NCI-H2081 treated with DMSO at 0.1 percent for 48 hours (cell line): ENCODE measurements at places on chromosomes 12 and 14.

GRCh38 chr14:97311411-97311810, 514.2 kb downstream of the VRK1 start:
- DNase-seq, result no peak

- no peak for DNase-seq
Measured at GRCh38 chr12:6489449-6489848, 3.6 kb downstream of the MRPL51 start.

GRCh38 chr14:62029569-62029924, 267.3 kb downstream of the SNAPC1 start:
- DNase-seq, result no peak

DNA sequence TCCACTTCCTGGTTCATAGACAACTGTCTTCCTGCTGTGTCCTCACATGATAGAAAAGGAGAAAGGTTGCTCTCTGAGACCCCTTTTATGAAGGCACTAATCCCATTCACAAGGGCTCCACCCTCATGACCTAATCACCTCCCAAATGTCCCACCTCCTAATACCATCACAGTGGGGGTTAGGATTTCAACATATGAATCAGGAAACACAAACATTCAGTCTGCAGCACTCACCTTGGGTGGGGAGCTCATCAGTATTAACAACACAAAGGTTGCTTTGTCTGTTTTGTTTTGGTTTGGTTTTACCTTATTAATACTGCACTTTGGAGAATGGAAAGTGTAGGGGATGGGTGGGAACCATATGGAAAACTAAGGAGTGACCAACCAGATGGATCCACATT, 10.5 kb upstream of the SMCO2 start:
- DNase-seq, result no peak

- no peak for DNase-seq
Measured at GRCh38 chr12:58920102-58920960, at the start of gene LRIG3. Gene LRIG3, minus strand, starts transcription at chr12:58920504. Its CDS starts 269 bp downstream, at chr12:58920235.

- no peak for DNase-seq
Measured at GRCh38 chr14:94164685-94165431, 9.3 kb upstream of the PPP4R4 start.

GRCh38 chr14:95535226-95536021, 574 bp downstream of the GLRX5 start:
- no peak for DNase-seq

- no peak for DNase-seq
Measured at GRCh38 chr12:92426332-92426731, 276.5 kb upstream of the PLEKHG7 start.

GRCh38 chr12:11877869-11878780, 192.6 kb upstream of the BCL2L14 start:
- peak; percentile 33 for DNase-seq

DNA sequence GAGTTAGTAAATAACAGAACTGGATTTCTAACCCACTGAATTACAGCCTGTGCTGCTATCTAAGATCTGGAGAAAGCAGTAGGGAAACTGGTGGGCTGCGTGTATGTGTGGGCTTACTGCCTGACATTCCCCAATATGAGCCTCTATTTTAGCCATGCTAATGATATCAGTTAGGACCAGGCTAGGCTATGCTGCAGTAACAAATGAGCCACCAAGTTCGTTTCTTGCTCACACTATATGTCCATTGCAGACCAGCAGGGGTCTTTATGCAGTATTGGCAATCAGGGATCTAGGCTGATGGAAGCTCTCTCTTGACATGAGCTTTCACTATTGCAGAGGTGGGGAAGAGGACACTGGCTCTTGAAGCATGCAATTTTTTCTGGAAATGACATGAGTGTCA, 40.4 kb downstream of the FOS start:
- no peak for DNase-seq

DNA sequence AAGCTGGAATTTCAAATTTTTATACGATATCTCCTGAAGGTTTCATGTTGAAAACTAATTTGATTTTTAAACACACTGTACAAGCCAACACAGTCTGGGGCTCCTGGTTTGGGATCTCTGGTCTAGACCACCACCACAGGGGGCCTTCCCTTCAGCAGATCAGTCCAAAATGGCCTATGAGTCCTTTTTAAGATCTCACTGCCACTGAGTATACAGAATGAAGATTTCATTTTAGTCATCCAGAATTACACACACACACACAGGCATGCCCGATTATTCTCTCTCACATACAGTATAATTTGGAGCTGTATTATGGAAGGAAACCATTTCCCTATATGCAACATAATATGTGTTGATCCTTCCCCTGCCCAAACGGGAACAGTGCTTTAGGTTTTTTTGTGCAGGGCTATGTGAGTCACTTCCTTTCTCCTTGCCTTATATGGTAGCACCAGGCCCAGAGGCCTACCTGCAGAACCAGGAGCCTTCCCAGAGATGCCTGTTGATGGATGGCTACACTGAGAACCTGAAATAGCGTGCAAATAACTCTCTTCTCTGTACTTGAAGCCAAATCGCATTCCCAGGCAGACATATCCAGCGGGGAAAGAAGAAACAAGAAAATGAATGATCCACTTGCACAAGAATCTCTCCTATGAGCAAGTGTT, 28.1 kb upstream of the WNK1 start:
- DNase-seq, result no peak

DNA sequence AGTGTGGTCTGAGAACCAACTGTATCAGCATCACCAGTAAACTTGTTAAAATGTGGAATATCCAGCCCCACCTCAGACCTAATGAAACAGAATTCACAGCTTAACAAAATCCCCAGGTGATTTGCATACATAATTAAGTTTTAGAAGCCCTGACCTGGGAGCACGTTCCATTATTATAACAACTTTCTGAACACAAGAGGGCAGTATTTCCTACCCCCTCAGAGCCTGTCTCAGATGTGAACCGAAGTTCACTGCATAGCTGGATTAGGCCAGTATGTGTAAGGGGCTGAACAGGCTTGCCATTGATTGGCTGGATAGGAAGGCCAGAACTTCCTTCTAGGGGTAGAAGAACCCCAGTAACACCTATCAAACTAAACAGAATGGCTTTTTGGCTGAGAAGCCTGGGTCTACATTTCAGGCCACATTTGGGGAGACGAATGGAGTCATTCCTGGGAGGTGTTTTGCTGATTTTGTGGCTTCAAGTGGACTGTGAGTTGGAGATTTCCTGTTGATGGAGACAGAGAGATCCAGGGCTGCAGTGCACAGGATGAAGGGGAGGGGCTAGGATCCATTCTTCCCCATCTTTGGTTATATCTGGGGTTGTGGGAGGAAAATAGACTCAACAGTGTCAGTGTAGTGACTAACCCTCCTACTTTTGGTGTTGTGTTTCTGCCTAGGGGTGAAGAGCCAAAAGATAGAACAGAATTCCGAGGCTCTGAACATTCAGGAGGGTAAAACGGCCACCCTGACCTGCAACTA, 94.7 kb upstream of the OR4E1 start:
- DNase-seq, result no peak
